ENCODE measurements at places on chromosomes 6 and 20. TPM values are rescaled to one million over a fixed set of nuclear protein-coding genes. Genes with fewer than 3 reads are reported as not detected.

GRCh38 chr20:1537731-1538058 lies 19.8 kb downstream of the SIRPD start:
- DNase-seq = no peak

DNA sequence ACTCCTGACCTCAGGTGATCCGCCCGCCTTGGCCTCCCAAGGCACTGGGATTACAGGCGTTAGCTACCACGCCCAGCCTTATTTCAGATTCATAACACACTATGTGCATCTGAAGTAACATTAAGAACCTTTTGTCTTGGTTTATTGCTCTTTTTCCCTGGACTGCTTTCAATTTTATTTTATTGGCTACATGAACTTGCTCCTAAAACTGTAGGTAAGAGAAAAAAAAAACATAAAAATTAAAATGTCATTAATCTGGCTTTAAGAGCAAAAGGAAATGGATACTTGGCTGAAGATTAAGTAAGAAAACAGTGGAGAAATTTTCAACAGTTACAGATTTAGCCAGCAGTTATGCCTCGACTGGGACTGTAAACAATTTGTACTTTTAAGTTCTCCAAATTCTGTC lies 62.5 kb downstream of the GJA1 start:
- no peak for DNase-seq

- no peak for DNase-seq
Observed at GRCh38 chr6:129539032-129539431, 170.9 kb downstream of the ARHGAP18 start.

GRCh38 chr20:40471261-40471629 lies 217.8 kb downstream of the MAFB start:
- no peak for DNase-seq

- DNase-seq = no peak
Observed at GRCh38 chr6:113208726-113209125, 648.4 kb upstream of the MARCKS start.

DNA sequence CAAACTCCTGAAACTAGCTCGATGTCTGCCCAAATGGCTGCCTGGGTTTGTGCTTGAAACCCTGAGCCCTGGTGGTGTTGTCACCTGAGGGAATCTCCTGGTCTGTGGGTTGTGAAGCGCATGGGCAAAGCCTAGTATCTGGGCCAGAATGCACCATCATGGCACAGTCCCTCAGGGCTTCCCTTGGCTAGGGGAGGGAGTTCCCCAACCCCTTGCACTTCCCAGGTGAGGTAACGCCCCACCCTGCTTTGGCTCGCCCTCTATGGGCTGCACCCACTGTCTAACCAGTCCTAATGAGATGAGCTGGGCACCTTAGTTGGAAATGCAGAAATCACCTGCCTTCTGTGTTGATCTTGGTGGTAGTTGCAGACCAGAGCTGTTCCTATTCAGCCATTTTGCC lies 152.9 kb upstream of the MAP3K7 start:
- DNase-seq = no peak

GRCh38 chr6:135953818-135954217 lies 102.3 kb downstream of the PDE7B start:
- no peak for DNase-seq

DNA sequence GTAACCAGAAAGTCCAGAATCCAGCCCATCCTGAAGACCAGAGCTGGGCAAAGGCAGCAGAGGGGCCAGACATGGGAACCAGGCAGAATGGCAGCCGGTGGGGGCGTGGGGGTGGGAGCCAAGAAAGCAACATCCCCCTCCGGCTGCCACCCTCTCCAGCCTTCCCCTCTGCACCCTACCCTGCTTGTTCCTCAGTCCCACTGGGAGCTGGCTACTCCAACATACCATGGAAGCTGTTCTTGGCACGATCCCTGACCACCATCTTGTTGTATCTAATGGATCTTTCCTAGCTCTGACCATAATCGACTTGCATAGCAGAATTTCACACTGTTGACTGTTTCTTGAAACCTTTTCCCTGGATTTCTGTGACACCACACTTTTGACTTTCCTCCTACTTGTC lies 30.2 kb downstream of the ADA start:
- no peak for DNase-seq

GRCh38 chr6:4224067-4224978 lies 88.9 kb upstream of the ECI2 start:
- DNase-seq = no peak

- DNase-seq = no peak
Observed at GRCh38 chr6:103862297-103862696, 997.4 kb downstream of the HACE1 start.

DNA sequence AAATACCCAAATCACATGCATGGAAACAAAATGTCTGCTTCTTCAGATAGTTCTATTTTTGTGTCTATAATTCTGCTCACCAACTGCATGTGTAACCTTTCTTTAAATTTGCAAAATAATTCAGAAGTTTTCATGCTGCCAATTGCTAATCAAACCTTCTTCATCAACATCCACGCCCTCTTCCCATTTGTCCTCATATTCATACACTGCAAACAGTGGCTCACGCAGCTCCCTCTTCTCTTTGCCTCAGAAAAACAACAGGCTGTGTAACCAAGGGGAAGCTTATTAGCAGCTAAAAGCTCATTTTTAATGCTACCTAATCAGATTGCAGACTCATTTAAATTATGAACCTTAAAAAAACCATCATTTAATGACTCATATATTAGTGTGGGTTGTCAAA lies 555.0 kb upstream of the EPHA7 start:
- DNase-seq = no peak

DNA sequence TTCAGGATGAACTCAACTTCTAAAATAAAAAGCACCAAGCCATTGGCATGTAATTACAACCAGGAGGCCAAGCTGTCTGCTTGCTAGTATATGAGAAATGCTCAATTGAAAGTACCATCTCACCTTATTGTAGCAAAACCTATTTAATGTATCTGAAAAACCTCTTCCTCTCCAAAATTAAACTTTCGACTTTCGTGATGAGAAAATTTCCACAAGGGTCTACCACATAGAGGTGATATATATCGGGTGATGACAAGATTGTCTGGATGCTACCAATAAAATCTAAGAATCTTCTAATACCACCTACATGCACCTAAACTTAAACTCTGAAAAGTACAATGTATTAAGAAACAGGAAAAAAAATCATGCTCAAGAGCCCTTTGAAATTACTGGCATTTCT lies 74.2 kb downstream of the ATXN1 start:
- no peak for DNase-seq

Gene CST2
- total RNA-seq = not detected

Gene TGM3
- not detected for total RNA-seq

Gene FNDC1
- total RNA-seq = not detected

Gene IP6K3
- total RNA-seq = not detected

Gene OPRM1
- total RNA-seq = not detected

Gene UNC5CL
- total RNA-seq = under 0.01 TPM

Gene CDK5RAP1
- 20.5 TPM for total RNA-seq

Gene KPNA5
- total RNA-seq = 9.9 TPM

Gene TBXT
- not detected for total RNA-seq

Data from dermis microvascular lymphatic vessel endothelial cell (primary cell).